Right lobe of liver (tissue), 6 donors: ENCODE measurements at places on chromosomes 4 and X. TPM values are rescaled to one million over a fixed set of nuclear protein-coding genes. Genes with fewer than 3 reads are reported as not detected.

DNA sequence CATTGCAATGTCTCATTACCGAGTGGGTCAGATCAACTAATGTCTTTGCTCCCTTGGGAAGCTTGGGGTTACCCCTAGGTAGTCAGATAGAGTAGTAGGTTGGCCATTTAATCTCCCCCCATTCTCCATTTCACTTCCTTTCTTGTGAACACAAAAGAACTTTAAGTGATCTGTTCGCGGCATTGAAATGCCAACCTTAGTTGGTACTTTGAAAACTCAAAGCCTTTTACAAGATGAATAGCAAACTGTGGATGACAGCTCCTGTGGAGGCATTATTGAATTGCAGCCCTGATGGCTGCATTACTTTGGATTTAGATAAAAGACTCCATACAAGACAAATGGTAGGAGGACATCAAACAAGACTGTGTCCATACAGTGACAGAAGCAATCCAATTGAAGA, 469.1 kb downstream of the GBA3 start:
- H3K27ac ChIP-seq, result no peak overlapping the region
- H3K4me1 ChIP-seq, result no peaks in the 10 kb centered on the region
- H3K36me3 ChIP-seq, result no peaks in the 10 kb centered on the region
- H3K27me3 ChIP-seq, result no peaks in the 10 kb centered on the region
- no peak for DNase-seq
- H3K4me3 ChIP-seq, result no peak overlapping the region

DNA sequence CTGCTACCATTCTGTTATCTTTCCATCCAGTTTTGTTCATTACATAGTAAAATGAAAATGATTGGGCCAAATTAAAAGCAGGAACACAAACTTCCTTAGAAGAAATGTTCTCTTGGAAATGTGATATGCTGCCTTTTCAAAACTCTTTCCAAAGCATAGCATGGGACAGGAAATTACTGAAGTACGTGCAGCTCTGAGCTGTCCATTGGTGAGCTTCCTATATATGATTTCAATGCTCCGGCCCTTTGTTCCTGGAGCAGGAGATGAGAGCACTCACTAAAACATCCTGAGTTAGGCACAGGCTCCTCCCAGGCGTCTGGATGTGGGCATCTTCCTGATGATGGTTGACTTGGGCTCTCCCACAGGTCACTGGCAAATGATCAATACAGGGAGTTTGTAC, 33.0 kb upstream of the ANXA3 start:
- H3K27me3 ChIP-seq, result no peaks in the 10 kb centered on the region
- no peaks in the 10 kb centered on the region for H3K4me1 ChIP-seq
- no peaks in the 10 kb centered on the region for H3K36me3 ChIP-seq
- no peak for DNase-seq
- no peak overlapping the region for H3K4me3 ChIP-seq

GRCh38 chr4:61373901-61374440, 173.8 kb downstream of the ADGRL3 start:
- H3K27ac ChIP-seq, result no peak overlapping the region
- no peaks in the 10 kb centered on the region for H3K4me1 ChIP-seq
- DNase-seq, result no peak
- H3K4me3 ChIP-seq, result no peak overlapping the region
- H3K36me3 ChIP-seq, result no peaks in the 10 kb centered on the region

XAGE2 gene
- total RNA-seq, result not detected

GRCh38 chr4:157013656-157014055, 42.1 kb upstream of the PDGFC start:
- no peak overlapping the region for H3K4me3 ChIP-seq
- H3K4me1 ChIP-seq, result no peaks in the 10 kb centered on the region
- no peak for DNase-seq
- no peaks in the 10 kb centered on the region for H3K27me3 ChIP-seq

GAR1 gene
- 2.9 TPM for total RNA-seq

DNA sequence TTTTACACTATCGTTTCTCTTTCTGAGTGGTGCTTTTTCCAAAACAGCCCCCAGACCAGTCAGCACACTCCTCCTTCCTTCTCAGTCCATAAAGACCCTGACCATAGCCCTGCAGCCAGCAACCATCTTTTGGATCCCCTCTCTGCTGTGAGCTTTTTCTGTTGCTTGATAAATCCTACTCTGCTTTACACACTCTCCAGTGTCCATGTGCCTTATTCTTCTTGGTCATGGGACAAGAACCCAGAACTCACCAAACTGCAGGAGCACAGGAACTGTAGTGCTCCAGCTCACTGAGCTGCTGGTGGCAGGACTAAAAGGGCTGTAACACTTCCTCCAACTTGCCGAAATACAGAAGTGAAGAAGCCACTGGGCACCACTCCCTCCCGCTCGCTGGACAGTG, 32.5 kb downstream of the COX18 start:
- H3K4me1 ChIP-seq, result no peaks in the 10 kb centered on the region
- H3K27ac ChIP-seq, result no peak overlapping the region
- DNase-seq, result no peak
